ENCODE measurements at places on chromosomes 1 and 21.

- DNase-seq: no peak
Measured at GRCh38 chr1:229972600-229973296, 94.3 kb upstream of the GALNT2 start.

- no peak for DNase-seq
Measured at GRCh38 chr1:63601061-63601460, 7.8 kb downstream of the PGM1 start.

DNA sequence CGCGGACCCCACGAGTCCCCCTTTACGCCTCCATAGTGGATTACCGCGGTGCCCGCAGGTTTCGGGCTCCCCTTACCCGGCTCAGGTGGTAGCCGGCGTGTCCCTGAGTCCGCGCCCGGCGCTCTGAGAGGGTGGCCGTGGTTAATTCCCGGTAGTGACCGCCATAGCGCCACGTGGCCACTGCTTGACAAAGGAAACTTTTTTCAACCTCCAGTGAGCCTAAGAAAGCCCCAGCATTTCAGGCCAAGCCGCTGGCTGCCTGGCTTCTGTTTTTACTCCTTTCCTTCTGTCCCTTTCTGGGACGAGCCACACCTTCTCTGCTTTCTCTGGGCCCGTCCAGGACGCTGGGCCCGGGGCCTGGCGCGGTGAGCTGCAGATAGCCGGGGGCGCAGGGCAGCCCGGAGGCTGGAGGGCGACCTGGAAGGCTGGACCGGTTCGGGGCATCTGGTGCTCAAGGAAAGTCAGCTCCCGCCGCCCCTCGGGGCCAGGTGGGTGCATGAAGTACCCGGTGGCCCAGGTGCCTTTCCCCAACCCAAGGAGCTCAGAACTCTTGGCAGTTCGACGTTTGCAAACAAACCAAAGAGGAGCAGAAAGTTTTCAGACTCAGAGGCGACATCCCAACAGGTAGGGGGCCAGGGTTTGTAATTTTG, 540 bp upstream of the C1orf198 start:
- no peak for DNase-seq

GRCh38 chr1:185338719-185339622, 21.9 kb upstream of the IVNS1ABP start:
- DNase-seq: peak; percentile 26

DNA sequence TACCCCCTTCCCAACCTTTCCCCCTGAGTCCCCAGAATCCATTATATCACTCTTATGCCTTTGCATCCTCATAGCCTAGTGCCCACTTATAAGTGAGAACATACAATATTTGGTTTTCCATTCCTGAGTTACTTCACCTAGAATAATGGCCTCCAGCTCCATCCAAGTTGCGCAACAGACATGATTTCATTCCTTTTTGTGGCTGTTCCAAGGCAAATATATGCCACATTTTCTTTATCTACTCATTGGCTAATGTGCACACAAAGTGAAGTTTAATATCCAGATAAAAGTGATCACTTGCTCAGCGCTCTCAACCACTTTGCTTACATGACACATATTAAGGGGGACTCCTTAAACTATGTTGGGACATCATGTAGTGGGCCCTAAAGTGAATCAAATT, 72.4 kb upstream of the TIAM1 start:
- DNase-seq: peak; percentile 19

- DNase-seq: peak; percentile 34
Measured at GRCh38 chr1:165960136-165960535, 132.7 kb downstream of the UCK2 start.

- DNase-seq: no peak
Measured at GRCh38 chr1:4963251-4963650, 308.8 kb downstream of the AJAP1 start.

- DNase-seq: peak; percentile 26
Measured at GRCh38 chr1:235818632-235819136, 48.0 kb downstream of the LYST start.

- DNase-seq: peak; percentile 60
Measured at GRCh38 chr1:174262349-174263241, 103.3 kb downstream of the RABGAP1L start.

DNA sequence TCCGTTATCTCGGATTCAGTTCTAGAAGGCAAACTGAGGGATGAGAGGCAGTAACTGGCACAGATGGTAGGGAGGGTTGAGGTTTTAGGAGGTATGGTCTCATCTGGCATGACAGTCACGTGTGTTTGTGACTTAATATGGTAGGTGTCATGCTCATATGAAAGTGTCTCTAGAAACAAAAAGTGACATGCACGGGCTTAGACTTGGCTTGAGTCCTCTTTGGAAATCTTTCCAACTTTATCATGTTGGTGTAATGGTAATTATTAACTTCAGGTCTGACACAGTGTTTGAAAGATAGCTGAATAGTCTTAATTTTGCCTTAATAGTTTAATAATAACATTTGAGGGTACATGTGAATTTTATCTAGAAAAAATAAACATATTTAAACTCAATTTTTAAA, 218.1 kb downstream of the FMN2 start:
- DNase-seq: no peak

- DNase-seq: no peak
Measured at GRCh38 chr1:181129771-181130606, 41.5 kb downstream of the IER5 start.

- DNase-seq: no peak
Measured at GRCh38 chr1:174131032-174131638, 28.2 kb upstream of the RABGAP1L start.

DNA sequence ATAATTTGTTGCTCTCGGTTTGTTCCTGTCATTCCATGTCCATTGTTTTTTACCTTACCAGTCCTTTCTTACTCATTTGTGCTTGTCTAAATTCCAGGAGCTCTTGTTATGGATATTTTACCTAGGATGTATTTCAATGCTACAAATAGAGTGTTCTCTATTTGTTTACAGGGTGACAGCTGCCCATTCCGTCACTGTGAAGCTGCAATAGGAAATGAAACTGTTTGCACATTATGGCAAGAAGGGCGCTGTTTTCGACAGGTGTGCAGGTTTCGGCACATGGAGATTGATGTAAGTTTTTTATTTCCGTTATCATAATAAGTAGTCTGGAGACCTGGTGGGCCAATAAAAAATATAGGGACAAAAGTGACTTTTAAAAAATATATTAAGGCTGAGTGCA, 23.0 kb downstream of the ZBED6 start:
- DNase-seq: no peak

DNA sequence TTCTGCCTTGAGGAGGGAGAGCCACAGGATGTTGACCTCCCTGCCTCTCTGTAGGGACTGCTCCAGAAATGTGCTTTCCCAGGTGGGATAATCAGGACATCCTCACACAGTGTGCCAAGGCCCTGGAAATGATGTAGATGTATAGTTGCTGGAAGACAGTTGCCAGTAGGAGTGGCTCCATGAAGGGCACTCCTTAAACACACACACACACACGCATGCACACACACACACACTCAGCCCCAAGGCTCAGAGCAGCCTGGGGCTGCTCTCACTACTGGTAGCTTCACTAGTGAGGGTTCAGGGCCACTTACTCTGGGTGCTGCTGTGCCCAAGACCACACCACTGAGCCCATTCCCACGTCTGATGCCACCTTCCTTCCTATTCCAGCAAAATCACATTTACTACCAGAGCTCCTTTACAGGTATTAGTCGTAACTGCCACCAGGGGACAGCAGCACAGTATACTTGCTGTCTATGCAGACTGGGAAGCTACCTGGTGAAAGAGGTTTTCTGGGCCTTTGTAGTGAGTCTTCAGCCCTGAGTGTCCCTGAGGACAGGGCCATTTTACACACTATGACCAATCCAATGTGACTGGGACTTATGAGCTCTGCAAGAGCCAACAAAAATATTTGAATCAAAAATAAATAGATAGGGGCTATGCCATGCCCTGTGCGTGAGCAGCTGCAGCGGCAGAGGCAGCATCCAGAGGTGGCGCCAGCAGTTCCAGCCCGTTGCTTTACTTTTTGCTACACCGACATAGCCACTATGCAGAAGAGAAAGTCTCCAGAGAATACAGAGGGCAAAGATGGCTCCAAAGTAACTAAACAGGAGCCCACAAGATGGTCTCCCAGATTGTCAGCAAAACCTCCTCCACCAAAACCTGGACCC, 15.0 kb downstream of the CRNN start:
- peak; percentile 7 for DNase-seq

GRCh38 chr1:116377541-116378529, 4.8 kb downstream of the ATP1A1 start:
- DNase-seq: peak; percentile 82

DNA sequence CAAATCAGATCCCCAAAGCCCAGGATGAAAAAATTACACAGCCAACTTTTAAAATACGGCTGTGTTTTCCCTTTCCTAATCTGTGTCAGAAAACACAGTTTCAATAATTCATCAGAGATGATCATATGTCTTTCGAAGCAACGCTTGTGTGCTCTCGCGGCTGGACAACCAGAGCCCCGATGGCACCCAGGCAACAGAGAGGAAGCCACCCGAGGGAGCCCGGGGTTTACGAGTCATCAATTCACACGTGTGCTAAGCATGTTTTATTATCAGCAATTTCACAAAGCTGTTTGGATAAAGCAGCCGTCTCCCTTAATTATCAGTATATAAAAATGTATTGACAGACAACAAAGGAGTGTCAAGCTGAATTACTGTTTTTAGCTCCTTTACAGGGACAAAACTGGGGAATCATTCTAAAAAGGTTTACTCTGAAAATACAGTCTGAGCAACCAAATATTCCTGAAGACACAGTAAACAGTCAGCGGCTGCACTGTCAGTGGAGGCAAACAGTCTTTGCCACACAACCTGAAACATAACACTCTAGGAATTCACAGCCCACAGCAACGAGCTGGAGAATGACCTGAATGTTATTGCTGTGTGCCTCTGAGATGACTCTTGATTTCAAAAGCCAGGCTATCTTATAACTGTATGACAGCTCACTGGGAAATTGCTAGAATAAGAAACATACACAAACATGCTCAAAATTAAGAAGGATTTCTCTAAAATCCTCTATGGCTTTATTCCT, 201.0 kb downstream of the SIPA1L2 start:
- DNase-seq: no peak

- no peak for DNase-seq
Measured at GRCh38 chr1:147570907-147571306, 29.6 kb downstream of the BCL9 start.

DNA sequence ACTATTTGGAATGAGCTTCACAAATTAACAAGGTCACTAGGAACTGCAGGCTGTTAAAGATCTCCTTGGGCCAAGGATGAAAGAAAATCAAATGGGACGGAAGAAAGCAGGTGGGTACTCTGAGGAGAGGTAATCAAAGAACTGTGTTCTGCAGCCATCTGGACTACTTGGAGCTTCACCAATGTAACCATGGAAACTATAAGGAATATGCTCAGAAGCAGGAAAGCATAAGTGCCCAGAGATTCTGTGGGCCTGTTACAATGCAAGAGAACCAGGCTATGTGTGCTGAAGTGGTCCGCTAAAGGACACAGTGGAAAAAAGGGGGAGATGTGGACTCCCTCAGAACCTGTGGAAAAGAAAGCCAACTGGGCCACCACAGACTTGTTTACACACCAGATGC, 238.5 kb downstream of the PTGER3 start:
- no peak for DNase-seq

DNA sequence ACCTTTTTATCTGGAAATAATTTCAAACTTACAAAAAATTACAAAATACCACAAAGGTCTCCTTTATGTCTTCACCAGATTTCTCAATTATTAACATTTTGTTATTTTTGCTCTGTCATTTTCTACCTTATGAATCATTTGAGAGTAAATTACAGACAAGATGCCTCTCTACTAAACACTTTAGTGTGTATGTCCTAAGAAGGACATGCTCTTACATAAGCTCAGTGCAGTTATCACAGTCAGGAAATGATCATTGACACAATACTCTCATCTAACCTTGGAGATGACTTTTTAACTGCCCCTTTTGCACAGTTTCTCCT, 378.9 kb upstream of the RUNX1 start:
- DNase-seq: no peak

GRCh38 chr1:91572044-91572443, 71.4 kb downstream of the CDC7 start:
- DNase-seq: no peak
